ENCODE measurements at places on chromosomes 7 and 10.

DNA sequence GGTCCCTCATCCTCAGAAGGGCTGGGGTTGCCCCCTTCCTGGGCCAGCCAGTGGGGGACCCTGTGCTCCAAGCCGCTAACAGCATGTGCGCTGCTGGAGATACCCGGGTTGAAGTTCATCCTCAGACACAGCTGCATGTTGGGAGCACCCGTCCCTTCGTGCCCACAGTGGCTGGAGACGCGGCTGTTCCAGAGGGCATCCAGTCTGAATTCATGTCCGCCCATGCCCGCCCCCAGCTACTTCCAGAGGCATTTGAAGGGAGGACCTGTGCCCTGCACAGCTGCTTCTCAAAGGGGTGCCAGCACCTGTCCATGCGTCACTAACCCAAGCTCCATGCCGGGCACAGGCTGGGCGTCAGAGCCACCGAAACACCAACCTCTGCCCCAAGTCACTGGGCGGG, 68.1 kb upstream of the ADGRA1 start:
- DNase-seq, result no peak

- peak; percentile 1 for DNase-seq
These were observed 731 bp downstream of the CHCHD3 start for GRCh38 chr7:133081119-133081598.

DNA sequence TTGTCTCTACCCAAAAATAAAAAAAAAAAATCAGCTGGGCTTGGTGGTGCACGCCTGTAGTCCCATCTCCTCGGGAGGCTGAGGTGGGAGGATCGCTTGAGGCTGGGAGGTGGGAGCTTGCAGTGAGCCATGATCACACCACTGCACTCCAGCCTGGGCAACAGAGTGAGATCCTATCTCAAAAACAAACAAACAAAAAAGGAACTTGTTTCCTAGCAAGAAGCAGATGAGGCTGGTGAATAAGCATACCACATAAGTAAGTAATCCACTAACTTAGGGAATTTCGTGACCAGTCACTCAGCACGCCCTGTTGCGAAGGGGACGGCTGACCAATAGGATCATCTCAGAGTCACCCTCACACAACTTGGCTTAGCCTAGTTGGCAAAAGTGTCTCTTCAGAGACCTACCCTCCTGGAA, 64.6 kb downstream of the CUX1 start:
- DNase-seq, result no peak

GRCh38 chr10:1570416-1571051, 166.8 kb downstream of the ADARB2 start:
- DNase-seq, result no peak

GRCh38 chr7:113392421-113392820, 274.1 kb upstream of the SMIM30 start:
- DNase-seq, result no peak

- no peak for DNase-seq
These were observed 1.2 kb downstream of the TPST1 start for GRCh38 chr7:66206119-66206933.

GRCh38 chr7:22729180-22729825, 2.3 kb downstream of the IL6 start:
- DNase-seq, result no peak

GRCh38 chr7:97346349-97346748, 228.9 kb downstream of the SDHAF3 start:
- no peak for DNase-seq

DNA sequence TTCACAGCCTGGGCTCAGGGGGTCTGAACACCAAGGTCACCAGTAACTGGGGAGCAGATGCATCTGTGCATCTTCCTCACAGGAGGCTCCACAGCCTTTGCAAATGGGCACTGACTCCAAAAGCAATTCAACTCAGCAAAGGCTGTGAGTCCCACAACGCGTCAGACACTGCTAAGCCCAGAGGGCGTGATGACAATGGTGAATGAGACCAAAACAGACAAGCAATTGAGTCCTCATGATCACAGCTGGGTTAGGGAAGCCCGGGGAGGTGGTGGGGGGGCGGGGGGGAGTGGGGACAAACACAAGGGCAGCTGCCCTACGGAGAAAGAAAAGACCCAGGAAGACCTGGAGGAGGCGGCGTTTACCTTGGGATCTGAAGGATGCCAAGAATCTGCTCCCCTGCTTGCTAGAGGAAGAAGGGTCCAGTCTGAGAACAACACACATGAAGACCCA, 61.6 kb upstream of the RNF32 start:
- DNase-seq, result no peak

DNA sequence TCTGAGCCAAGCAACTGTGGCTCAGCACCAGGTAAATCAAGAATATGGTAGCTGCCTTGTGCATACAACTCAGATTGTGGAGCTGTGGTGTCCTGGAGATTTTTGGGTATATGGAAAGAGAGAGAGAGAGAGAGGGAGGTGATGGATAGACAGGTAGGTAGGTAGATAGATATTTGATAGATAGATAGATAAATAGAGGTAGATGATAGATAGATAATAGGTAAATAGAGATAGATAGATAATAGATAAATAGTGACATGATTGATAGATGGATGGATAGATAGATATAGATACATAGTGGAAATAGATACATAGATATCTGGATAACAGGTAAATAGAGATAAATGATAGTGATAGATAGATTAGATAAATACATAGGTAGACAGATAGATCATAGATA, 206.3 kb downstream of the KLF6 start:
- no peak for DNase-seq

- no peak for DNase-seq
These were observed 5.7 kb downstream of the GLRX3 start for GRCh38 chr10:130141878-130142277.

- no peak for DNase-seq
These were observed 56.5 kb downstream of the COL1A2 start for GRCh38 chr7:94451187-94451586.

DNA sequence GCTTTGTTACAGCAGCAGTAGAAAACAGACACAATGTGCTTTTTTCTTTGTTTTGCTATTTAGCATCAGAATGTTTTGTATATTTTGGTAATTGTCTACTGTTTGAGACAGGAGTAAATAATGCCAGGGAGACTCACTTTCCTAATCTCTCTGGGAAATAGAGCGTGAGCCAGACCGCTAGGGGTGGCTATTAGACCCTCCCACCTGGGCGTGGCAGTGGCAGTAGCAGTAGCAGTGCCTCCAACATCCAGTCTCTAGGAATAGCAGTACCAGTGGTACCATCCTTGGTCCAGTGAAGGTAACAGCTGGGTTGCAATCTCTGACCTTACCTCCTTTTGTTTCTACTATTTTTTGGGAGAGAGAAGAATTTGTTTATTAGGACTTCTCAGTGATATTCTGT, 165.7 kb upstream of the MAGI2 start:
- no peak for DNase-seq

DNA sequence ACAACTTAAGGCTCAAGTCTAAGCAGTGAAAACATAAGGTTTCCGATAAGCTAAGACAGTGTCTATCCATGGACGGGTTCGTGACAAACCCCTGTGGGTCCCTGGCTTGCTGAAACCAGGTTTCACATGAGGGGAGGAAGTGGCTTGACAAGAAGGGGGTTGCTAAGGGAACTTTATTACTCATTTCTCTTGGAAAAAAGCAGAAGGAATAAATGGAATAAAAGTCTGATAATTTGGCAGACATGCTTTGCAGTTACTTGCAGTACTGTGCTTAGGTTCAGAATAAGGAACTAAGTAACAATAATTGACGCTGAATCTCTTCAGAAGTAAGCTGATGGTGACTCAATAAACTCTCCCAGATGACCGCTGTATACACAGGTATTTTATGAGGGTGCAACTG, 34.7 kb downstream of the RBM17 start:
- DNase-seq, result no peak

- no peak for DNase-seq
These were observed 126.9 kb upstream of the TBX20 start for GRCh38 chr7:35380739-35381224.

DNA sequence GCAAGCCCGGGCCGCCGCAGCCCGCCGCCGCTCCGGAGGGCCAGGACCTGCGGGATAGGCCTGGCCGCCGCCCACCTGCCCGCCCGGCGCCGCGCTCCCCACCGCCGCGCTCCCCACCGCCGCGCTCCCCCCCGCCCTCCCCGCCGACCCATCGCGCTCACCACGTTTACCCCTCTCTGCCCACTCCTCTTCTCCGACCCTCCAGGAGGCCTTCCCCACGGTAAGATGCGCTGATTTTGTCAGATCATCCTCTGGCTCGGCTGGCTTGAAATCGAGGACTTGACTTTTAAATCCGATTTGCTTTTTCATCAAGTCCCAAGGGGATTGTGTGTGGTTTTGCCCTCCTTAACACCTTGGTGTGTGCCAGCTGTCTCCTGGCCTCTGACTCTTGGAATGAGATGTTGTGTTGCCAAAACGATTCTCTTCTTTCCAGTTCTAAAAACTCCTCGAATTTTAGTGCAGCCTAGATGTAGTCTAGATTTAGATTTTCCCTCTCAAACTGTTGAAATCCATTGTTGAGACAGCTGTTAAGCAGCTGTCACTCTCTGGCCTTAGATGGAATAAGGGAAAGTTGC, 738 bp downstream of the POM121 start:
- DNase-seq, result no peak

DNA sequence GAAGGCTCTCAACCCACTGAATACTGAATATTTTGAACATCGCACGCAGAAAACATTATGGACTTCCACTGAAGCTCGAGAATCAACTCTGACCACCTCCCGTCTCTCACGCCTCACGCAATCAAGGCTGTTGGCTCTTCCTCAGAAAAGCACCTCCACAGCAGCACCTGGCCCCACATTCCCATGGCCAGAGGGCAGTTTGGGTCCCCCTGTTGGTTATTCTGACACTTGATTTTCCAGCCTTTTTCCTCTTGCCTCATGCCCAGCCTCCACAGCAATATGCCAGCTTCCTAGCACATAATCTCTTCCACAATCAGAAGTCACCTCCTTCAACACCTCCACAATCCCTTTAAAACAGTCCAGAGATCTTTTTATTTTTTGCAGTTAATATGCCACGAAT, 55.9 kb downstream of the SVOPL start:
- DNase-seq, result no peak

GRCh38 chr10:25627606-25628005, 306.4 kb upstream of the MYO3A start:
- DNase-seq, result no peak

DNA sequence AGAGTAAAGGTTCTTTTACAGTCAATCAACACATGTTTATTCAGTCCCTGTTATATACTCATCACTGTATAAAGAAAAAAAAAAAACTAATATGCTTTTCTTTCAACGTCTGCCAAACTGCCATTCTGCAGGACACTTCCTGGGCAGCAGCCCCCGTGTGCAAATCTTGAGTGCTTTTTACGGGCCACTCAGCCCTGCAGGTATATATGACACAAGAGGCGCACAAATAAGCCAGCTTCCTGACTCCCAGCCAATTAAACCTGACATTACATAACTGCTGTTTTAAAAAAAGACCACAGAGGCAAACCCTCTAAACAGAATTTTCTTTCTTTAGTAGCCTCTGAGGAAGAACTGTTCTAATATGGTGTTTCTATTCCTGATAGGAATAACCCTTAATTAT, 263.0 kb upstream of the NEBL start:
- DNase-seq, result no peak

DNA sequence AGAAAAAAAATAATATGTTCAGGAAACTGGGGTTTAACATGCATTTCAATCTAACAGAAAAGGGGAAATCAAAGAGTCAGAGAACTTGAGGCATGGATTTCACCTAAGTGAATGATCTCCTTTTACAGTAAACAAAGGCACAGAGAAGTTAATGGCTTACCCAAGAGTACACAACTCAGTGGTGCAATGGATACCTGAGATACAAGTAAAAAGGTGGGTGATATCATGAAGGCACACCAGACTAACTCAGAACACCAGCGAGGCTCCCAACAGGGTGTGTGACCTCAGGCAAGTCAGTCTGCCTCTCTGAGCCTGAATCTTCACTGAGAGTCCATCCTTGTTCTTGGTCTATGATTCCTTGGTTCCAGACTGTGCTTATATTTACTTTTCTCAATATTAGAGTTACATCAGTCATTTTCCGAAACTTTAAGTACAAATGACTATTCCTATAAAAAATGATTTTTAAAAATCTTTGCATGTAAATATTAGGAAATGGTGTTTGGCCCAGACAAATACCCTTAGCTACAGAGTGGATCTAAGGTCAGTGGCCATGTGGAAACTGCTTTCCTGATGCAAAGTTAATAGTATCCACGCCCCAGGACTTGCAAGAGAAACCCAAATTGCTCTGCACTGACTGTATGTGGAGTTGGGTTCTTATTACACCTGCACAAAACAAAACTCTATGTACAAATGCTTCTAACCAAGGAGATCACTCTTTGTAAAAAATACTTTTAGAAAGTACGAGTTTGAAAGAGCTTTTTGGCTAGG, 282.8 kb upstream of the IMMP2L start:
- no peak for DNase-seq

GRCh38 chr10:127939786-127940330, 33.0 kb downstream of the PTPRE start:
- no peak for DNase-seq

GRCh38 chr7:92955081-92955480, 118.7 kb upstream of the CDK6 start:
- no peak for DNase-seq

- no peak for DNase-seq
These were observed 68.5 kb upstream of the NFKB2 start for GRCh38 chr10:102327002-102327401.

- no peak for DNase-seq
These were observed 3.6 kb downstream of the VWC2 start for GRCh38 chr7:49776994-49777393.

- no peak for DNase-seq
These were observed 87.9 kb downstream of the ODAD2 start for GRCh38 chr10:27911011-27911410.

DNA sequence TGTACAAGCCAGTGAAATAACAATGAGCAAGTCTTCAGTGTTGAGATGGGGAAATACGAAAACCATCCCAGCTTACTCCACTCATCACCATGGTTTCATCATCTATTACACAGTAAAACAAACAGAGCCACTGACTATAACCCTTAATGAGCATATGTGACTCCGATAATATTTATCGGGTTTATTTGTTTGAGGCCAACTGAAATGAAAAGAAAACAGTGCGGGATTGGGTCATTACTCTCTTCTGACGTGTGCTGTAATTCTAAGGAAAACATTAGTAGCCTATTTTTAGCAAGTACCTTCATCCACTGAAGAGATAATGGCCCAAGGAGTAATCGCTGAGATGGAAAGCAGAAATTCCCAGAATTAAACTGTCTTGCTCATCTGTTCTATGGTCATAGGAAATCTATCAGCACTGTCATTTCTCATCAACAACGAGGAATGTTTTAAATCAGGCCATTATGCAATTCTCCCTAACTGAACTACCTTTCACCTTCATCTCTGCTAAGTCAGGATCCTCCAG, 716.5 kb downstream of the INHBA start:
- no peak for DNase-seq

DNA sequence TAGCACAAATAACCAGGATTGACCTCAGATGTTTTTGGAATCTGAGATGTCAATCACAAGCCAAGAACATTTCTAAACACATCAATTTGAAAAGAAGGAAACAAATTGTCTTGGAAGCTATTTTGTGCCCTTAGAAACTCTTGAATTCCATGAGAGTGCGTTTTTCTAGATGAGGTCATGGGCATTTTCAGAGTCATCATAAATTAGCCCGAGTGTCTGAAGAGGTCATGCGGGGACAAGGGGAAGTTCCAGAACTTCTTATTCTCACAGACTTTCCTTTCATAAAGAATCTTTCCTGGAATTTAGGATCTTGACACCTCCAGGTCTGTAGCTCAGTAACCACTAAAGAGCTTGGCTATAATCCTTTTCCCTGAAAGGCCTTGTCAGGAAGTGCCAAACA, 28.2 kb downstream of the IL2RA start:
- DNase-seq, result no peak

GRCh38 chr7:70571403-70571934, 560.5 kb upstream of the GALNT17 start:
- no peak for DNase-seq
